ENCODE measurements at places on chromosomes 1 and 21.

- DNase-seq = no peak
Measured at GRCh38 chr1:28213315-28213714, 19.5 kb downstream of the DNAJC8 start.

DNA sequence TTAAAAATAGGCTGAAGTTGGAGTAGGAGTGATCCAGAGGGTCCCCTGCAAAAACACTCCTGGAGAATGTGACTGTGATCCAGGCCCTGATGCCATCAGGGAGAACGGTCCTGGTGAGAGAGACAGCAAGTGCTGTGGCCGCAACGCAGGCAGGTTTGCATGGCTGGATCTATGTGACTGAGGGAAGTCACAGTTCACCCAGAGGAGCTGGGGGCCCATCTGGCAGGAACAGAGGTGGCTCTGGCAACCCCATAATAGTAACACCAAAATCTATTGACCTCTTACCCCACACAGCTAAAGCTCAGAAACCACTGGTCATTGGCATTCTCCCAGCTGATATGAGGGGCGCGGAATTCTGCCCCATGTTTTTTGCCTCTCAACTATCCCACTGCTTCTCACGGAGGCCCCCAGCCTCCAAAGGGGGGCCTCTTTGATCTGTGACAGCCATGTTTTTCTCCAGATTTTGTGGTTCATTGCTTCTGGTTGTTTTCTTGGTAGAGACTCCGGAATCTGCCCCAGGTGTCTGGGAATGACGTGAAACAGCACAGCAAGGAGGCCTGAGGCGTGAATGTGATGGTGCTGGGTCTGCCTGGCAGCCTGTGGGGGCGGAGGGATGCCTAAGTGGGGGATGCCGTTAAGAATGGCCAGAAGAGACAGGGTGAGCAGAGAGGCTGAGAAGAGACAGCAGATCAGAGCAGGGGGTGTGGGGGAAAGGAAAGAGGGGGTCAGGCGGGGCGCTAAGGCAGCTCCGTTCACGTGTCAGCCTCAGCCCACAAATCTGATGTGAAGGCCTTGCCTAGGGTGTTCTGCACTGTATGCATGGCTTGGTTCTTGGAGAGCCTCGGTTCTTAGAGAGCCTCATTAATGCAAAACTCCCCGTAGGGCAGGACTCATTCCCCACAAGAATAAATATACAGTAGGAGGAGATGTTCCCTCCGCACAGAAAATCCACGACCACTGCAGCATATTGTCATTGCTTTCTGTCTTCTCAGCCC lies 23.5 kb downstream of the CASP9 start:
- peak; percentile 68 for DNase-seq

GRCh38 chr21:28639737-28640136 lies 352.9 kb downstream of the LTN1 start:
- no peak for DNase-seq

DNA sequence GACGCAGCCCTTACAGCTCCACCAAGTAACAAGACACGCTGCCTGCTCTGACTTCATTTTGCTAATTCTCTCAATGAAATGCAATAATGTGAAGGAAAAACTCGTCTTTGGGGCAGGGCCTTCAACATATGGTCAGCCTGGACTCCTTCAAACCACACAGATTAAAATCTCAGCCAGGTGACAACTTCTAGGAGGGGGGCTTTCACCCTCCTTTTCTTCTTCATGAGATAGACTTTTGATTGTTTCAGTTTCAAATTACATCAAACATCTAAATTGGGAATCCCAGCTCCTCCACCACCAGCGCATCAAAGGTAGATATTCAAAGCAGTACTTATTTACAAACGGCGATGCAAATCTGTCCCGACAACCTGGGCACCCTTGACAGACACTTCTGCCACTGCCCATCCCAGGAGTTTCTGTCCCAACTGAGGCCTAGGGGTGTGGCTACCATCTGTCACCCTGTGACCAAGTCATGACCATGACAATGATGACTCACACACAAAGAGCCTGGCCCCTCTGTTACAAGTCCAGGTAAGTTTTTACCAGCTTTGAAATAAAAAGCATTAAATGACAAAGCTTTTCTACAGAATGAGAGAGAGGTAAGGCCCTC lies 29.7 kb downstream of the SSBP3 start:
- DNase-seq = no peak

- DNase-seq = peak; percentile 70
Measured at GRCh38 chr1:20100632-20101355, 18.5 kb downstream of the PLA2G2D start.

GRCh38 chr1:29240400-29240837 lies 4.1 kb downstream of the PTPRU start:
- DNase-seq = peak; percentile 80

DNA sequence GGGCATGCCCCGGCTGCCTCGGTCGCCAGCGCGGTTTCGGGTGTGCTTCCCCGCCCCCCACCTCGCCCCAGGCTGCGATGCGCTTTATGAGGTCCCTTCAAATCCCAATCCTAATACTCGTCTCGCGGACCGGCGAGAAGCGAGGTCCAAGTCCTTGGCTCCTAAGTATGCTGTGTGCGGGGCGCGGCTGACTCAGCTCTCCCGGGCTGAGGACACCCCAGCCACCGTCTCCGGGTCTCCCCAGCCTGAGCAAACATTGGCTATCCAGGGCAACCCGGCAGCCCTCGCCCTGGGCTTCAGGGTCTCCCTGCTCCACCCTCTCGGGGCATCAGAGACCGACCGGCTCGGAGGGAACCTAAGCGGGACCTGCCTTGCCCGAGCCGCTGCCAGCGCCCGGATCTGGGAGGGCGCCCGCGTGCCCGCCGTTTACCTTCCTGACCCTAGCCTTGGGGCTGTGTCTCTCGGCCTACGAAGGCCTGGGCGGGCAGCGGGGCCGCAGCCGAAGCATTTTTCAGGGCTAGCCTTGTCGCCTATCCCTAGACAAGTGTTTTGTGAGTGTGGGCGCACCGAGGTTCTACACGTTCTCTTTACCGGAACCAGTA lies 1.2 kb downstream of the ITPKB start:
- DNase-seq = peak; percentile 78

GRCh38 chr1:156359973-156360372 lies 9.0 kb upstream of the RHBG start:
- no peak for DNase-seq

- no peak for DNase-seq
Measured at GRCh38 chr1:175277783-175278733, 85.5 kb upstream of the KIAA0040 start.

GRCh38 chr21:27519361-27519760 lies 552.5 kb upstream of the ADAMTS5 start:
- DNase-seq = peak; percentile 59

DNA sequence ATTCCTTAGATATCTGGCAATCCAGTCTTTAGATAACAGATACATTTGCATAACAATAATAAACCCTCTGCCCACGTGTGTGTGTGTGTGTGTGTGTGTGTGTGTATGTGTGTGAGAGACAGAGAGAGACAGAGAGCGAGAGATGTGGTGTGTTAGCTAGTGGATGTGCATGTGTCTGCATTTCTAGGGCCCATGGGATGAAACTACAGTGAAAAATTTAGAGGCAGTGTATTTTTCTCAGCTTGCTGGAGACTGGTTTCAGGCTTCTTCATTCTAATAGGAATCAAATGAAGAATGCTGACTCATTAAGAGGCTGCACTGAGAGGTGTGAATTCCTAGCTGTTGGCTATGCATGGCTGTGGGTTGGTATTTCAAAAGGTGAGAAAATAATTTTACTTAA lies 303.2 kb downstream of the LMX1A start:
- no peak for DNase-seq

- no peak for DNase-seq
Measured at GRCh38 chr21:43015906-43016540, 41.7 kb downstream of the PKNOX1 start.

DNA sequence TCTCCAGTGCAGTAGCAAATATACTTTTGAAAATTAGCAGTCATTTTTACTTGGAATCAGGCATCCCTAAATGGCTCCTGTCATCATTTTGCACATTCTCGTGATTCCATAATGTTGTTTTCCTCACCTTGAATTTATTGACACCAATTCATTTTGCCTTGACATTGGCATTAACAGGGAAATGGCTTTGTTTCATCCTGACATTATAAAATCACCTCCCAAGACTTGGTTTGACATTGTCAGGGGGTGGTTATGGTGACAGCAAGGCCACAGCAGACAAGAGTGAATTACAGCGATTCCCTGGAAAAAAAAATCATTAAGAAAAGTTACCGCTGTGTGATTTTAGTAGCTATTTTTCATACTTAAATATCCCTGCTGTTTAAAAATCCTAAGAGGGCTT lies 327.0 kb downstream of the NTNG1 start:
- no peak for DNase-seq

DNA sequence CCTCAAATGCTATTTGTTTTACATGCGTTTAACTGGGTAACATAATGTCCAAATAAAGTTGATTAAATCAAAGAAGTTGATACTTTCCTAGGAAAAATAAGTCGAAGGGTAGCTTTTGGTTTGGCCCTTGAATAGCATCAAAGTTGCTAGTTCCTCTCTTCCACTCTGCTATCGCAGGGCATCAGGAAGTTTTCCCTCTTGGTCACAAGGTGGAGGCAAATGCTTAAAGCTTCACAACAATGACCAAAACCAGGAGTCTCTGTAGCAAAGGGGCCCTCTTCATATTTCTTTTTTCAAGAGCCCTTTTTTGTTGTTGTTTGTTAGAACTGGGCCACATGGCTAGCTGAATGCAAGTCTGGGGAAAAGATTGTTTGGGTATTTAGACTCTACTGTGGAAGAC lies 668.4 kb downstream of the KCNT2 start:
- DNase-seq = no peak

- DNase-seq = no peak
Measured at GRCh38 chr1:33456502-33456886, 16.0 kb upstream of the ZSCAN20 start.

- no peak for DNase-seq
Measured at GRCh38 chr1:234001817-234002216, 97.3 kb downstream of the SLC35F3 start.

GRCh38 chr1:62198069-62198780 lies 3.6 kb downstream of the L1TD1 start:
- no peak for DNase-seq

DNA sequence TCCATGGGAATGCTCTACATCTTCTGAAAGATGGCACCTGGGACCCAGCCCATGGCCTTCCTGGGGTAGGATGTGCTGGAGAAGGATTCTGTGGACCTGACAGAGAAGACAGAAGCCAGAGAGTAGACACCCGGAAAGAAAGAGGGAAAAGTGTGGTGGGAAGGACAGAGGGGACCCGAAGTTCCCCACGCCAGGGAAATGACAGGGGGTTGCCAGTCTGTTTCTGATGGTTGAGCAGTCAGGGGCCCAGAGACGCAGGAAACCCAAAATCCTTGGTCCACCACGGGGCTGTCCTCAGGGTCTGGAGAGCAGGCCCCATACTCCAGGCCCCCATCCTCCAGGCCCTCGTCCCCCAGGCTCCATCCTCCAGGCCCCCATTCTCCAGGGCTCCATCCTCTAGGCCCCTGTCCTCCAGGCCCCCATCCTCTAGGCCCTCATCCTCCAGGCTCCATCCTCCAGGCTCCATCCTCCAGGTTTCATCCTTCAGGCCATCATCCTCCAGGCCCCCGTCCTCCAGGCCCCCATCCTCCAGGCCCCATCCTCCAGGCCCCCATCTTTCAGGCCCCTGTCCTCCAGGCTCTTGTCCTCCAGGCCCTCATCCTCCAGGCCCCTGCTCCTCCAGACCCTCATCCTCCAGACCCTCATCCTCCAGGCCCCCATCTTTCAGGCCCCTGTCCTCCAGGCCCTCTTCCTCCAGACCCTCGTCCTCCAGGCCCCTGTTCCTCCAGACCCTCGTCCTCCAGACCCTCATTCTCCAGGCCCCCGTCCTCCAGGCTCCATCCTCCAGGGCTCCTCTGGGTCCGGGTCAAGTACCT lies 1.0 kb upstream of the TFF2 start:
- DNase-seq = no peak

GRCh38 chr1:201192261-201192788 lies 1.7 kb downstream of the IGFN1 start:
- DNase-seq = no peak

DNA sequence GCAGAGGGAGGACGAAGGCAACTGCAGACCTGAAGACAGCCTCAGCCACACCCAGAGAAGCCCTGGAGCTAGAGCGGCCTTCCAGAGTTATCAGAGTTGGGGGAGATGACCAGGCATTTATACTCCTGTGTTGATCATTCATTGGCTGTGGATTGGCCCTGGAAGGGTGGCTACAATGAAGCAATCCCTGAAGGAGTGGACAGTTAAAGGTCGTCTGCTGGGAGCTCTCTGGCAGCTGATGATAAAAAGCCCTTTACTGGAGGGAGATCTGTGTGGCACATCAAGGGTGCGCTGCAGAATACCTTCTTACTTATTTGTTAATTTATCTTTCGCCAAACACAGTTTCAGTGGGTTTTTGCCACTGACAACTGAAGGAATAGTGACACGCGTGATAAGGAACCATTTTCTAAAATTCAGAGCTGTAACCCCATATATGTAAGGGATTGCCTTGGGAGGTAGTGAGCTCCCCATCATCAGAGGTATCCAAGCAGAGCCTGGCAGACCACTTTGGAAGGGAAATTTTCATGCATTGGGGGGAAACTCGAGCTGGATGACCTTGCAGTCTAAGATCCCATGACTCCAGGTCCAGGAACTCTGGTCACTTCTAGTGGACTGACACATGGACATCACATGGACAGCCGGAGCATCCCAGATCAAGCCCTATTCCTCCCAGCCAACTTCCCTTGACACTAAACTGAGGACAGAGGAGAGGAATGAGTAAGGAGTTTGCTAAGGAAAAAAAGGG lies 126.4 kb upstream of the GADD45A start:
- DNase-seq = no peak

GRCh38 chr1:172414331-172414730 lies 6.2 kb upstream of the C1orf105 start:
- no peak for DNase-seq

DNA sequence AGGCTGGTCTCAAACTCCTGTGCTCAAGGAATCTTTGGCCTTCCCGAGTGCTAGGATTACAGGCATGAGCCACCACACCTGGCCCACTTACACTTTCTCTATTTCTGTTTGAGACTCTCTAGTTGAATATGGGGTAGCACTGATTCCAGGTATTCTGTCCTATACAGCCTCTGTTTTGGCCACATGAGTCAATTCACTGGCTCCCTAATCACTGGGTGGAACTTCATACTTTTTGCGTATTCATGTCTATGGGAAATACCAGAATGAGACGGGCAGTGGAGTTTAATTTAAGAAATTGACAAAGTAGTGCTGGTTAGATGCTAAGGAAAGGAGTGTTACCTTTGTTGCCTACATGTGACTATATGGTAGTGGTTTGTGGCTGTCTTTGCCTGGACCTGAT lies 35.5 kb downstream of the MACF1 start:
- DNase-seq = no peak

DNA sequence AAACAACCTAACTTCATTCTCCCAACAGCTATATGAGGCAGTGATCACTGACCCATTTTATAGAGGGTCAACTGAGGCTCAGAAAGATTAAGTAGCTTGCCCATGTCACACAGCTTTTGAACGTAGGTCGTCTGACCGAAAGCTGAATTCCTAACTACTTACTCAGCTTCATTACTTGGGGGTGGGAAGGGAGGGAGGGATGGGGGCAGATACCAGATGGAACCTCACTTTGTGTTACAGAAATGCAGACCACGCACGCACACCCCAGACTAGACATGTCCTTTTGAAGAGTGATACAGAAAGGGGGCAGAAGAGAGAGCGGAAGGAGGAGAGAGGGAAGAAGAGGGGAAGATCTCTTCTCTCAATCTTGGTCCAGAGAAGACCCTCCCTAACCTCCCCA lies 2.3 kb downstream of the ADGRB2 start:
- no peak for DNase-seq
